SK-N-SH (cell line): ENCODE measurements at places on chromosomes 2 and 18.

GRCh38 chr18:11167778-11168177 lies 18.4 kb upstream of the PIEZO2 start:
- DNase-seq: no peak

- peak; percentile 26 for DNase-seq
Measured at GRCh38 chr2:26743852-26744251, 20.2 kb upstream of the SLC35F6 start.

GRCh38 chr2:10847008-10847407 lies 34.4 kb upstream of the PDIA6 start:
- no peak for DNase-seq

DNA sequence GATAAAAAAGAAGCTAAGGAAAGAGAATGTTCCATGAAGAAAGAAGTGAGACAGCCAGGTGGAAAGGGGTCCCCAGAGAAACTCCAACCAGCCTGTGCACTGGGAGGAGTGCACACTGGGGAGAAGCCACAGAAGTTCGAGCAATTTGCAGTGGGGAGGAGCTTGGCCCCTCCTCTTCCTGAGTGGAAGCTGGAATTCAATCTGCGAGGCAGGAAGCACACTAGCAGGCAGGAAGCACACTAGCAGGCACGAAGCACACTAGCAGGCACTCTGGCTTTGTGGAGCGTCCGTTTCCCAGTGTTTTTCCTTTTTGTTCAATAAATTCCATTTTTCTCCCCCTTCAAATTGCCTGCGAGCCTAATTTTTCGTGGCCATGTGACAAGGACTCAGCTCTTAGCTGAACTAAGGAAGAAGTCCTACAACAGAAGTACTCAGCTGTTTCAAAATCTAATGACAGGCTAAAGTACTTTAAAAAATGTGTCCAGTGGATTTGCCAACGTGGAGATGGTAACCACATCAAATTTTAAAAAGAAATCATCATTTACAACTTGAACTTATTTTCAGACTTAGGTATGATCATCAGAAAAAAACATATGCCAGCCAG lies 21.4 kb upstream of the SPIRE1 start:
- no peak for DNase-seq

GRCh38 chr2:111106706-111107105 lies 14.0 kb upstream of the BCL2L11 start:
- no peak for DNase-seq

DNA sequence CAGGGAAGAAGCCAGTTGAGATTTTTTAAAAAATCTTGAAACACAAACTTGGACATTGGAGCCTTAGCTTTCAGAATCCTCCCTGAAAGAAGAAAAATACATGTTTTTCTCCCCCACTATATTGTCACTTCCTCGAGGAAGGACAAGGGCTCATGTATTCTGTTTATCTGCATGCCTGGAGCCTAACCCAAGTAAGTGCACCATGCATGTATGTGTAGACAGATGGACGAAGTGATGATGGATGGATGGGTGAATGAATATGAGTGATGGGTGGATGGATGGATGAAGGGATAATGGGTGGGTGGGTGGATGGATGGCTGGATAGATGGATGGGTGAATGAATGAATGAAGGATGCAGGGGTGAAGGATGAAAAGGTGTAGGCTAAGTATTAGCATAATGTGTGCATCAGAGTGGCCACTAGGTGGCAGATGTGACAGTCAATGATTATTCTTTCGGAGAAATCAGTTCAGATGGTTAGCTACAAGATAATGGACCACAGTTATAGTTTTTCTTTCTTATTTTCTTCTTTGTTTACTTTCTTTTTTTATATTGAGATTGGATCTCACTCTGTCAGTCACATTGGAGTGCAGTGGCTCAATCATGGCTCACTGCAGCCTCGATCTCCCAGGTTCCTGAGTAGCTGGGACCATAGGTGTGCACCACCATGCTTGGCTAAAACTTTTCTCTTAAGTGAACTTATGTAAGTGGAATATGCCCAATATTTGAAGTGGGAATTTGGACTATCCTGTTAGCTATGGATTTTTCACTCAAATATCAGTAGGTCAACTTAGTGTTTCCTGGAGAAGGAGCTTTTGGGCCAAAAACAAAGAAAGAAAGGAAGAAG lies 18.5 kb upstream of the CCDC93 start:
- DNase-seq: peak; percentile 53

DNA sequence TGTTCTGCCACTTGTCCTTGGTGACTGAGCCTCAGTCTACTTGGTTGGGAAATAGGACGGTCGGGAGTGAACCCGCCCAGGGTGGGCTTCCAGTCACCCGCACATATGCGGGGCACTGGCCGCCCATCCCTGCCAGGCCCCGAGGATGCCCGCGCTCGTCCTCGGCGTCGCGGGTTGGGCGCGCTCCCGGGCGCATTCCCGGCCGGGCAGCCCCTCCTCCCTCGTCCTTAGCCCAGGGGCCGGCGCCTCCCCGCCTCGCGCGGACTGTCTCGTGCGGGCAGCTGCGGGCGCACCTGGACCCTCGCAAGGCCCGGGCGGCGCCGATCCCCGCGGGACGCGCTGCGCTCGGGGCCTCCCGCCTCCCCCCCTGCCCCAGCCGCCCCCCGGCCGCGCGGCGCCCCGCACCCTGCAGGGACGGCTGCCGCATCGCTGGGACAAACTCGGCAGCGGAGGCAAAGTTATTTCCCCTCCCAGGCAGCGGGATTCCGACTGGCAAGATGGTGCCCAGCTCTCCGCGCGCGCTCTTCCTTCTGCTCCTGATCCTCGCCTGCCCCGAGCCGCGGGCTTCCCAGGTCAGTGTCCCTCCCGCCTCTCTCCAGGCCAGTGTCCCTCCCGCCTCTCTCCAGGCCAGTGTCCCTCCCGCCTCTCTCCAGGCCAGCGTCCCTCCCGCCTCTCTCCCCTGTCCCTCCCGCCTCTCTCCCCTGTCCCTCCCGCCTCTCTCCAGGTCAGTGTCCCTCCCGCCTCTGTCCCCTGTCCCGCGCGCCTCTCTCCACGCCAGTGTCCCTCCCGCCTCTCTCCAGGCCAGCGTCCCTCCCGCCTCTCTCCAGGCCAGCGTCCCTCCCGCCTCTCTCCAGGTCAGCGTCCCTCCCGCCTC lies at the start of gene FBLN7:
Gene FBLN7 (plus strand): TSS at position 227 of the 874 bp plus-strand sequence. CDS start 271 bp downstream, at position 498.
- DNase-seq: peak; percentile 86

- DNase-seq: no peak
Measured at GRCh38 chr2:38037325-38037724, 38.6 kb downstream of the CYP1B1 start.

GRCh38 chr2:181755181-181755580 lies 74.9 kb upstream of the NEUROD1 start:
- no peak for DNase-seq

DNA sequence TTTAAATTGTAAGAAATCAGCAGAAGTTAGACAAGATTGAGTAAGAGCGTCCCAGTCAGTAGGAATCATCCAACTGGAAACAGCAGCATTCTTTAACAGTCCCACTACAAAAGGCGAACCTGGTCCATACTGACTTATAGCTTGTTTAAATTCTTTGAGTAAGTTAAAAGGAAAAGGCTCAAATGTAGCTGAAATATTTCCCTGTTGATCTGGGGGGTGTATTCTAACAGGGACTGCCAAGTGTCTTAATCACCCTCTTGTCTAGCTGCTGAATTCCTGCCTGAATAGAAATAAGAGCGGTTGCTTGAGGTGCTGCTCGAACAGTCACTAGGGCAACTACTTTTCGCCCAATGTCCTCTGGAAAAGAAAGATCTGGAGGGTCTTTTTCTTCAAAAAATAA lies 56.4 kb upstream of the FMNL2 start:
- DNase-seq: no peak

GRCh38 chr2:55775828-55776227 lies 82.2 kb upstream of the PNPT1 start:
- DNase-seq: no peak

DNA sequence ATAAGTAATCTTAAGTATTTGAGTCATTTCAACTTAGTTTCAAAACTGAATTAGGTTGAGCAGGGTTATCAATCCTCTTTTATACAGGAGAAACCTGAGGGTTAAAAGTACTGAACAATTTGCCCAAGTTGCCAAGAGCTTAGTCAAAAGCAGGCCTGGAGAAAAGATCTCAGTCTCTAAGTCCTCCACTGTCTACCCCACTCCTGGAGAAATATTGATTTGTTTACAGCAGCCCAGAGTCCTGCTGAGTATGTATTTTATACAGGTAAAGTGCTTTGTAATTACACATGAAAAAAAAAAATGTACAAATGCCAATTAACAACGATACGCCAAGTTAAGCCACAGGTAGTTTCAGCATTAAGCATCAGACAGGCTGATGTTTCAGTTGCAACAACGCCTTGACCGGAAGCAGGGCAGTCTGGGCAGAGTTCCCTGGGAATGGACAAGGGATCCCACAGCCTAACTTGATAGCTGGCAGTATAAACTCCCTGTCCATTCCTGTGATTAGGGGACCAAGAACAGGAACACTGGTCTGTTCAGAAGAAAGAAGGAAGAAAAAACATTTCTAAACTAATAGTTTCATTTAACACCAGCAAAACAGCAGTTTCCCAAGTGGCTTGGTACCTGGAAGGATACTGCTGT lies 132.9 kb downstream of the MYO5B start:
- DNase-seq: no peak

DNA sequence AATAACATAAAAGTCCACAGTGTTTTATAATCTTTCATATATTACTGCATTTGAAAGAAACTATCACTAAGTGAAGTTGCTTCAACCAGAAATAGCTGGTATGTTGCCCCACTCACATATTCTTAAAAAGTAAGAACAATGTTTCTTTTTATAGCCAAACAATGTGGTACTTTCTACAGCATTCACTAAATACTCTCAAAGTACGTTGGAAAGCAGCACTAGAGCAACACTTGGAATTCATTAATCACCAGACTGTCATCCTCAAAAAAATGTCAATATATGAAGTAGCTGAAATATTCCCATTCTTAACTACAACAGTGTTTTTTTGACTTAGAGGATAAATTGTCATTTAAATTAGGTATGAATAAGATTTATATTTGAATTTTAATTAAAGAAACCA lies 32.8 kb downstream of the COBLL1 start:
- DNase-seq: no peak

- DNase-seq: no peak
Measured at GRCh38 chr18:61608316-61608715, 275.1 kb downstream of the CDH20 start.

DNA sequence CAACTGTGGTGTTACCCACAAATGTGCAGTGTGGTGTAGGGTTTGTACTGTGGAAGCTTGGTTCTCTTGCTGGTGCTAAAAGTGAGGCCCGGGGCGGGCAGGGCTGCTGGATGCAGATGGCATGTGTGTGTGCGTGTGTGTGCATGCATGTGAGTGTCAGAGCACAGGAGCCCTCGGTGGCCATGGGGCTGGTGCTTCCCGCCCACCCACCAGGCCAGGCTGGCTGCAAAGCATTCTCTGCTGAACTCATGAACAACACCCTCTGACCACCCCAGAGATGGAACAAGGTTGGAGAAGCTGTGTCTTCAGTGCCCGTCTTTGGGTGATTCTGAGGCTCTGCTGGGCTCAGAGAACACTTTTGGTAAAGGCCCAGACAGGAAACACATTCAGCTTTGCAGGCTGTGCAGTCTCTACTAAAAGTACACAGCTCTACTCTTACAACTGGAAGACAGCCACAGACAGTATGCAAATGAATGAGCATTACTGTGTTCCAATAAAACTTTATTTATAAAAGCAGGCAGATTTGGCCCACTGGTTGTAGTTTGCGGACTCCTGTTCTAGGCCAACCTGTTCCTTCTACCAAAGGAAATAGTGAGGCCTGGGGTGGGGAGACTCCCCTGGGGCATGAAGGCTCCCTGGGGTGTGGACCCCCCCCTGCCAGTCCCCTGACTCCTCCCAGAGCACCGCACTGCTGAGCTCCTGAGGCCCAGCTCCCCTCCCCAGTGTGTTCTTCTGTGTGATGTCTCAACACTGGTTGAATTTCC lies 225.3 kb upstream of the HDAC4 start:
- DNase-seq: no peak

- DNase-seq: no peak
Measured at GRCh38 chr2:42567364-42567763, 1.1 kb upstream of the MTA3 start.

GRCh38 chr2:85178980-85179411 lies 45.8 kb downstream of the TCF7L1 start:
- DNase-seq: no peak
